ENCODE measurements at places on chromosomes 3 and 15. TPM values are rescaled to one million over a fixed set of nuclear protein-coding genes. Genes with fewer than 3 reads are reported as not detected.
A peak's percentile ranks its signal among the peaks of the same experiment; 100 is the strongest.

XIRP1 gene
- total RNA-seq, result not detected

AADAC gene
- not detected for total RNA-seq

XCR1 gene
- total RNA-seq, result not detected

PIGX gene
- total RNA-seq, result 58.9 TPM

CCDC54 gene
- not detected for total RNA-seq

ATP13A5 gene
- total RNA-seq, result not detected

SIDT1 gene
- 0.13 TPM for total RNA-seq

DNA sequence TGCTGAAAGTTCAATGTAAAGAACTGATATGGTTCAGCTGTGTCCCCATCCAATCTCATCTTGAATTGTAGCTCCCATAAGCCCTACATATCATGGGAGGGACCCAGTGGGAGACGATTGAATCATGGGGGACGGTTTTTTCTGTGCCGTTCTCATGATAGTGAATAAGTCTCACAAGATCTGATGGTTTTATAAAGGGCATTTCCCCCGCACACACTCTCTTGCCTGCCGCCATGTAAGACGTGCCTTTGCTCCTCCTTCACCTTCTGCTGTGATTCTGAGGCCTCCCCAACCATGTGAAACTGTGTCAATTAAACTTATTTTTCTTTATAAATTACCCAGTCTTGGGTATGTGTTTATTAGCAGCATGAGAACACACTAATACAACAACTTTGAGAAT is 86.5 kb upstream of the TNFSF10 start:
- DNase-seq, result no peak

DNA sequence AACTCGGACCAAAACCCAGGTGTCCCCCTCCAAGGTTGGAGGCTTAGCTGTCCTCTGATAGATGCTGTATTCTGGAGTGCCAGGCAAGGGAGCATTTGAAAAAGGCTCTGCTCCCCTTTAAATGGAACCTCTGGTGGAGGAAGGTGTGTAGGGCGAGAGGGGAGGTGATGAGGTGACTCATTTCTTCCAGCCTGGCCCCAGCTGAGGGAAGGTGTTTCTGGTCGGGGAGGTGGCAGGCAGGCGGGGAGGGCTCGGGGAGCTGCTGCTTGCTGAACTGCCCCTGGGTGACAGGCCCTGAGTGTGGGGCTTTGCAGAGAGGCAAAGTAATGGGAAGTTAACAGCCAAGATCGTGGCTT is 18.8 kb downstream of the PSTPIP1 start:
- DNase-seq, result no peak

- no peak for DNase-seq
Measured at GRCh38 chr15:73955861-73956742, 29.8 kb downstream of the LOXL1 start.

DNA sequence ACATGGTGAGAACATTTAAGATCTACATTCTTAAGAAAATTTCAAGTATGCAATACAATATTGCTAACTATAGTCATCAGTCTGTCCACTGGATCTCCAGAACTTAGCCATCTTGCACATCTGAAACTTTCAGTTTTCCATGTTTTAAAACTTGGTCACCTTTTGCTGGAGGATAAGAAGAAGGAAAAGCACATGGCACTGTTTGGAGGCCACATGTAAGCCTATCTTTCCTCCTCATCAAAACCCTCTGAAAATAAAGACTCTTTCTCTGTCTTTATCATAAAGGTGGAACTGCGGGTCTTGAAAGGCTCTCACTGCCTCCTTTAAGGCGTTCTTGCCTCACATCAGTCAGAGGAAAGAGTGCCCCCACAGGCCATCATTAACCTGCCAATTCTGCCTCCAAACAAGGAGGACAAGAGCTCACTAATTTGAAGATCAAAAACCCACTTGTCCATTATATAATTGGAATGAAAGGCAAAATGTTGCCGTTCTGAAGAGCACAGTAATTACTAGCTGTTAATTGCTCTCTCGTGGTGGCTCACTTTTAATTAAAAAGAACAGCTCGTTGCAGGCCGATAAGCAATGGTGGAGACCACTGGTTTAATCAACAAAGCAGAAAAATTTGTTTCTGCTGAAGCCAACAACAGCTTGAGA is 157.8 kb downstream of the MECOM start:
- DNase-seq, result peak; percentile 20

GRCh38 chr3:57815036-57815435 is 58.9 kb downstream of the SLMAP start:
- no peak for DNase-seq

DNA sequence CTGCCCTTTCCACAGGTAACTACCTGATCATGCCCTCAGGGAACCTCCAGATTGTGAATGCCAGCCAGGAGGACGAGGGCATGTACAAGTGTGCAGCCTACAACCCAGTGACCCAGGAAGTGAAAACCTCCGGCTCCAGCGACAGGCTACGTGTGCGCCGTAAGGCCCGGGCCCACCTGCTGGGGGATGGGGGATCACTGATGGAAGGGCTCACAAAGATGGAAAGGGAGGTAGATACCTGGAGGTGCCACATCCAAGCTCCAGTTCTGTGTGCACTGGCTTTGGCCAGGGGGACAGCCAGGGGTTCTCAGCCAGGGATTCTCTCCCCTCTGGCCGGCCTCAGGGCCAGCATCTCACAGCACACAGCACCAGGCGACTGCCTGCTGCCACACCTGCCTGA is 59.4 kb downstream of the BOC start:
- DNase-seq, result no peak

DNA sequence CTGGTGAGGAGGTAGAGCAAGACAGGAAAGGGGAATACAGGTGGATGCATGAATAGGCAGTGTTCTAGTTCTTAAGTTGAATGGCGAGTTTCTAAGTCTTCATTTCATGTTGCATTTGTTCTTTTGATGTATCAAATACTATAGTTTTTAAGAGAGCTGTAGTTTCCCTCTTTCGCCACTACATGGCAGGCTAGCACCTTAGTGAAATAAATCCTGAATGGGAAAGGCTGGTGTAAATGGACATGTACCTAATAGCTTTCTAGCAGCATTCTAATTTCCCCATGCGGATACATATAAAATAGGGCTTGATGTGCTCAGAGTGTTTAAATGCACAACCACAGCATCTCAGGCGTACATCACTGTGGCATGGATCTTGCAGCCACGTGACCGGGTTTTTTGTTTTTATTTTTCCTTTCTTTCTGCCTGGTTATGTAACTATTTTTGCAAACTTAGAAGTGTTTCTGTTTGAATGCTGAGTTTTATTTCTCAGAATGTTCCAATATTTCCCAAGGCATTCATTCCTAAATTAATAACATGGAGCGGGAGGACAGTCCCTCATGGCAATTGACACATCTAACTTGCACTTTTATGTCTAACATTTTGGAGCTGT is 23.5 kb upstream of the CLN6 start:
- peak; percentile 91 for DNase-seq

- no peak for DNase-seq
Measured at GRCh38 chr3:68162644-68163043, 508.2 kb upstream of the SUCLG2 start.

DNA sequence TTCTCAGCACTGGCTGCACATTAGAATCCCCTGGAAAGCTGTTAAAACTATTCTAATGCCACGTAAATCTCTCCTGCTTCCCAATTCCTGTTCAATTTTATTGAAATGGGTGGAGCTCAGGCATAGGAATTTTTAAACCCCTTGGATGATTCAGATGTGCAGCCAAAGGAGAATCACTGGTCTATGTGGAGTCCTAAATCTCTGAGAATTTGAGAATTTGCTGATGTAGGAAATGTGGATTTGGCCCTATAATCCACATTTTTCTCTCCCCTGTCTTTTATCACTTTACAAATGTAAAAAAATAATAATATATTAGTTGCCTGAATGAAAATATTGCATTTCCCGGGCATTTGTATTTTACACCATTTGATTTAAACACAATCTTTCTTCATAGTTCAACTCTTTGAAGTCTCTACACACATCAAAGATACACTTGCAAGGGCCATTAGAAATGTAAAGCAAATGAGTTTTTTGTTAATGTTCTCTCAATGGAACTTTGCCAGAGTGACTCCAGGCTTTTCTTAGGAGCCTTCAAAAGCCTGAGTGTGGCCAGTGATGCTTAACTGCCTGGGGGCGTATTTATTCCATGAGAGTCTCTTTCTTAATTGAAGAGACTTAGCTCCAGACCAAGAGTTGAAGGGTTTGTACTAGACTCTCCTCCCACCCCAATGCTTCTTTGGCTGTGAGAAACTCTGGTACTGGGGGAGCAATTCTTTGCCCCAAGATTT is 48.8 kb upstream of the PTX3 start:
- peak; percentile 67 for DNase-seq

DNA sequence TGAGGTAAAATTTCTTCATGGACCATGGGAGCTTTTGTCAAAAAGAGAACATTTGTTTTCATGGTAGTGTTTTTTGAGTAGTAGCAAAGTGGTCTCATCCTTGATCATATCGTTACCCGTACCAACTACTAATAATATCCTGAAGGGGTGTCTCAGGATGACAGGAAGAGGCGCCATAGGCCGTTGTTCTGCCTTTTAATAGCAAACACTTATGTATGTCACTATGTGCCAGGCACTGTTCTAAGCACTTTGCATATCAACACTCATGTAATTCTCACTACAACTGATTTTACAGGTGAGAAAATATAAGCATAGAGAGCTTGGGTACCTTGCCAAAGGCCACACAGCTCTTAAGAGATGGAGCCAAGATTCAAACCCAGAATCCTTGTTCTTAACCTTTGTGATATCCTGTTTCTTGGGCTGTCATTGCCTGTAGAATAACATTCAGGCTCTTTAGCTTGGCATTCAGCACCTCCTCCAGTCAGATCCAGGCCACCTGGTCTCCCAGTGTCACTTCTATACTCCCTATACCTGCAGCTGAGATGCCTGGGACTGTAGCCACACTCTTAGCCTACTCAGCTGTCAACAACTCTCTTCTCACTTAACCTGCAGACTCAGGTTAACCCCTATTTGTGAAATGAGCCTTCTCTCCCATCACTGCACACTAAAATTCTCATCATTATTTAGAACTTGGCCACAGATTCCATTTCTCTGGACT is 113.7 kb downstream of the USP13 start:
- no peak for DNase-seq

DNA sequence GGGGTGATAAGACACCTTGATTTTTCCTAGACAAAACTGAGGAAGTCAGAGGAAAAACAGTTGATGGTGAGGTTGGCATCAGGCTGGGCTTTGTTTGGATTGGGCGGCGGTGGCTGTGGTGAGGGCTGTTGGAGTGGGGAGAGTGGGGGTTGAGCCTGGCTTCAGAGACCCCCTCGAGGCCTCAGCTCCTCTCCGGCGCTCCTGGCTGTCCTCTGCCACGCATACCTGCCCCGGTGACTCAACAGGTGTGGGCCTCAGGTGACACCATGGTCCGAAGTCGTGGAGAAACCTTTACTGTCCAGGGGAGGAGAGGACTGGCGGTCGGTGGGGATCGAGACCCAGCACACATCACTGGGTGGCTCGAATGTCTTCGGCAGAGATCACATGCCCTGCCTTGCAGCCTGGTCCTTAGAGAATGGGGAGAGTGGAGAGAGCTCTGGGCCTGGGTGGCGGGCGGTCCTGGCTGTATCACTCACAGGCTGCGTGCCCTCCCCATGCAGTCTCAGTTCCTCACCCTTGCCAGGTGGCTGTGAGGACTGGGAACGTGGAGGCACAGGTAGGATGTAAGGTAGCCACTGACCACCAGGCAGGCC is 2.6 kb downstream of the APBA2 start:
- DNase-seq, result no peak

- DNase-seq, result peak; percentile 20
Measured at GRCh38 chr3:111299192-111299615, 227.6 kb downstream of the NECTIN3 start.

- no peak for DNase-seq
Measured at GRCh38 chr3:141248064-141248463, 16.4 kb downstream of the PXYLP1 start.

- DNase-seq, result peak; percentile 59
Measured at GRCh38 chr15:51917493-51917892, 54.1 kb downstream of the LEO1 start.

DNA sequence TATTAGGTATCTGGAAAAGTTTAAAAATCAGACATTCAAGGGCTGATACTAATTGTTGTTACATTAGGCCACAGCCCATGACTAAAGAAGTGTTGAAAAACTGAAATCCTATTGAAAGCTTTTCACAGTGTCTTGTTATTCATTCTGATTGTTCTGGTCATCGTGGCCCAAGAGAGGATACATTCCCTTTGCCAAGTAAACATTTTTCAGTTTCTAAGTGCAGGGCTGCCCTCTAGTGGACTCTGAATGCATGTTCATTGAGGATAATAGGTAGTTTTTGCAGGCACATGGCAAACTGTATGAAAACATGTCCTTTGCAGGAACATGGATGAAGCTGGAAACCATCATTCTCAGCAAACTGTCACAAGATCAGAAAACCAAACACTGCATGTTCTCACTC is 181.1 kb downstream of the MYRIP start:
- DNase-seq, result peak; percentile 88

DNA sequence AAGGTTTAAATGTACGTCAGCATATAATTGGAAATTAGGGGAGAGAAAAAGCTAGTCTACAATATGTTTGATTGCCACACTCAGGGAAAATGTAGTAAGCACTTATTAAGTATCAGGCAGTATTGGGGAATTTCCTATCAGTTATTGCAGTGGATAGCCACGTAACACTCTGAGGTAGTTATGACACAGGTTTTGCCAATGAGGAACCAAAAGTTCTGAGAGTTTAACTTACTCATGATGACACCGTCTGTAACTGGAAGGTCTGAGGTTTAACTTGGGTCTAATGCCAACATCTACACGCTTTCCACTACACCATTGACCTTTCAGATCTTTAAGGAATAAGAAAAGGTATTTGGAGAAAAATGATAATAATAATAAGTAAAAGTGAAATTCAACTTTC is 89.5 kb downstream of the ZMAT3 start:
- no peak for DNase-seq

- DNase-seq, result no peak
Measured at GRCh38 chr3:110932567-110932966, 139.0 kb upstream of the NECTIN3 start.

DNA sequence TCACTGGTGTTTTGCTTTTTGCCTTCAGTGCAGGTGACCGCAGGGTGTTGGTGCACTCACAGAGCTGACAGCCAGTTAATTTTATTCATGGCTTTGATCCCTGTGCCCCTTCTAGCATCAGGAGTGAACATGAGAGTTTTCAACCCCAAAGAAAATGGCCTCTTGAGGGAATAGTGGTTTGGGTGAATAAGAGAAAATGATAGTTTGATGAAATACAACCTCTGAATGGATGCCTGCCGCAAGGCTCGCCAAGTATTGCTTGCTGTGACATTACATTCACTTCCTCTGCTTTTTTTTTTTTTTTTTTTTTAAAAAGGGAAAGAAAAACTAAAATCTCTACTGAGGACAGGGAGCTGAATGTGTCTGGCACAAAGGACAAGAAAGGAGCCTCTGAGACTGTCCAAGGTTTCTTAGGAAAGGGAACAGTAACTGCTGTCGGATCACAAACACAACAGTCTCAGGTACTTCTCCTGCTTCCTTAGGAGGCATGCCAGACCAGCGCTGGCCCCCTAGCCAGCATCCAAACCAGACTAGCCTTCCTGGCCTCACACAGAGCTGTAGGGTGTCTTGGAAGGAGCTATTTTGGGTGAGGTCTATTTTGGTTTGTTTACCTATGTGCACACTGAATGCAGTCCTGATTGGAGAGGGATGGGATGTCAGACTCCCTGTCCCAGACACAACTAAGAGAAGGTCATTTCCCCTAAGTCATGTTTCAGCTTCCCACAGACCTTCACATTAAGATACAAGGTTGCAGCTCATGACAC is 29.0 kb downstream of the CCDC80 start:
- no peak for DNase-seq

- no peak for DNase-seq
Measured at GRCh38 chr3:4591669-4592068, 98.5 kb downstream of the ITPR1 start.

- no peak for DNase-seq
Measured at GRCh38 chr3:165233501-165234195, 37.5 kb upstream of the SLITRK3 start.
